ENCODE measurements at places on chromosomes 6 and 20. TPM values are rescaled to one million over a fixed set of nuclear protein-coding genes. Genes with fewer than 3 reads are reported as not detected.

DNA sequence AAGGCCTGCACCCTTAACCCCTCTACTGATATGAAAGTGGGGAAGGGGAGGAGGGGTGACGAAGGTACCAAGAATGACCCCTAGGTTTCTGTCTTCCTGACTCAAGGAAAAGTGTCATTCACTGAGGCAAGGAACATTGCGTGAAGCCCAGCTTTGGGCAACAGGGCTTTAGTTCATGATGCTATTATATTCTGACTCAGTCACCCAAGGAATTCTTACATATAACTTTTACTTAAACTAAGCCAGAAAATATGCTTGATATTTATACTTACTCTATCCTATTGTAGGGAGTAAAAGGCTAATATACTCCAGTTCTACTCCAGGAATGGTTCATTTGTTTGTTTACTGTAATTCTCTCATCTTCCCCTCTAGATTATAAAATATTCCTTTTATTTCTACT is 60.5 kb downstream of the DOP1A start:
- H3K36me3 ChIP-seq, result peaks cover 100% of the 10 kb centered on the region
- DNase-seq, result no peak
- no peaks in the 10 kb centered on the region for H3K4me1 ChIP-seq

GRCh38 chr6:17740559-17741220 is 34.0 kb upstream of the NUP153 start:
- no peak for DNase-seq
- no peaks in the 10 kb centered on the region for H3K36me3 ChIP-seq
- no peaks in the 10 kb centered on the region for H3K27me3 ChIP-seq
- H3K27ac ChIP-seq, result no peak overlapping the region
- no peak overlapping the region for H3K4me3 ChIP-seq

DNA sequence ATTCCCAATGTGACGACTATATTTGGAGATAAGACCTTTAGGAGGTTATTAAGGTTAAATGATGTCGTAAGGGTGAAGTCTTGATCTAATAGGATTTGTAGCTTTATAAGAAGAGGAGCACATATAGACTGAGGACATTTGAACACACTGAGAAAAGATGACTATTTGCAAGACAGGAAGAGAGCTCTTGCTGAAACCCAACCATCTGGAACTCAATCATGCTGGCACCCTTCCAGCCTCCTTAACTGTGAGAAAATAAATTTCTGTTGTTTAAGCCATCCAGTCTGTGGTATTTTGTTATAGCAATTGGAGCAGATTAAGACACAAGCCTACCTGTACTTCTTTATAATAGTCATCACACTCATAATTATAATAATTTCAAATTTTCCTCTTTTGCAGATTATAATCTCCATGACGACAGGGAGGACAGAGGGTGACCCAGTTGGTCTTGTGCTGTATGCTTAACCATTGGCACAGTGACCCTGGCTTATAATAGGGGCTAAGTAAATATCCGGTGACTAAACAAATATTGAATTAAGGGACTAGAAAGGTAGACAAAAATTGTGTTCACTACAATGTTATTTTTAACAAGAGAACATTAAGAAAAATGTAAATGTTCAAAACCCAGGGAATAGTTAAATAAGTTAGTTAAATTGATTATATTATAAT is 206.4 kb upstream of the HDDC2 start:
- H3K4me3 ChIP-seq, result no peak overlapping the region
- no peak overlapping the region for H3K27ac ChIP-seq
- H3K36me3 ChIP-seq, result no peaks in the 10 kb centered on the region
- H3K4me1 ChIP-seq, result no peaks in the 10 kb centered on the region

GRCh38 chr20:51122931-51123658 is 100.2 kb upstream of the KCNG1 start:
- DNase-seq, result no peak
- H3K27me3 ChIP-seq, result peaks cover 42% of the 10 kb centered on the region
- no peaks in the 10 kb centered on the region for H3K36me3 ChIP-seq
- no peak overlapping the region for H3K27ac ChIP-seq
- H3K4me3 ChIP-seq, result no peak overlapping the region

DNA sequence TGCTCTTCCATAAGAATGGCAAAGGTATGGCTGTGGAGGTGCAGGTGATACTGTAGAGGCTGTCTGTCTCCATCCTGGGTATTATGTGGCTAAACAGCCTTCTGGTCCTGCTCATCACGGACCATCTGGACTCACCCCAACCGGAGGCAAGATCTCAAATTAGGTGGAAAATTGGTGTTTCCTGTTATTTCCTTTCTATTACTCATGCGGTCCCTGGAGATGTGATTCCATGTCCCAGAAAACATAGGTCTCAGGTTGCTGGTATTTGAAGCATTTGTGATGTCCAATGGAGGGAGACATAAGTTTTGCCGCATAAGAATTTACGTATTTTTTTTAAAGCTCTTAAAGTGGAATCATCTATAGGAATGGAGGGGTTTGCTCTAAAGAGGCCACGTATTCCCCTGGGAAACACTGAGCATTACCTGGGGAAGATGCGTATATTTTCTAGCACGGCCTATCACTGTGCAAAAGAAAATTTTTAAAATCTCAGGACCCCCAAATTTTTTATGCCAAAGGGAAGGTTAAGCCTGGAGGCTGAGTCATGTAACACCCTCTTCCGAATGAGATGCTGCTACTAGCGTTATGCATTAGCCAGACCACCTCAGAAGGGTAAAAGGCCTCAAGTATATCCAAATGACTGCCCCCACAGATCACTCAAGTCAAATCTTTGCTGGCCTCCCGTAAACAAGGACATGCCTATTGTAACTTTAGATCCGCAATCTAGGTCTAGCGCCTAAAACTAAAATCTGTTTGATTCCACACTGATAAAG is 22.4 kb upstream of the PBOV1 start:
- H3K36me3 ChIP-seq, result no peaks in the 10 kb centered on the region
- H3K4me1 ChIP-seq, result no peaks in the 10 kb centered on the region
- no peak overlapping the region for H3K27ac ChIP-seq
- H3K4me3 ChIP-seq, result no peak overlapping the region
- H3K27me3 ChIP-seq, result no peaks in the 10 kb centered on the region
- DNase-seq, result no peak

DNA sequence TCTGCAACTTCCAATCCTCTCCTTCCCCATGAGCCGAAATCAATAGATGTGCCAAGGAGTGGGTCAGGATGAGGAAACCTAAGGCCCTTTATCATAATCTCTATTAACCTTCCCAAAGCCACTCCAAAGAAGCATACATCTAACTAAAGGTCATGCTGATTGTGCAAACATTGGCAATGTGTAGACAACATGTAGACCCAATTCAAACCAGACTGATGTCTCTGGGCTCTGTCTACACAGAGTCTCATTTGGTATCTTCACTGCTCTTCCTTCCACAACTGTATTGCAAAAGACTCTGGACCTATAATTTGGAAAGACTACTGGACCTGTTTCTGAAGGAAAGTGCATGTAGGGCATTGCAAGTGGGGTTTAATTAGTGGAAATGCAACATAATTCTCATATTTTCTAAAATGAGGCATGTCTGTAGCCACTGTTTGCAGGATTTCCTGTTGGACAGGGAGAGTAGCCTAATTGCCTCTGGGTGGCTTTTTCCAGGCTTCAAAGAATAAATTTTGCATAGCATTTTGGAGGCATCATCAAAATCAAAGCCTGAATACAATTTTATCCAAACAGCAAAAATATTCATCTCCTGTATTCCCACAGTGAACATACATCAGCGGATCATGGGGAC is 35.0 kb upstream of the MLIP start:
- no peak for DNase-seq
- H3K27me3 ChIP-seq, result no peaks in the 10 kb centered on the region
- no peaks in the 10 kb centered on the region for H3K4me1 ChIP-seq
- no peak overlapping the region for H3K27ac ChIP-seq

DNA sequence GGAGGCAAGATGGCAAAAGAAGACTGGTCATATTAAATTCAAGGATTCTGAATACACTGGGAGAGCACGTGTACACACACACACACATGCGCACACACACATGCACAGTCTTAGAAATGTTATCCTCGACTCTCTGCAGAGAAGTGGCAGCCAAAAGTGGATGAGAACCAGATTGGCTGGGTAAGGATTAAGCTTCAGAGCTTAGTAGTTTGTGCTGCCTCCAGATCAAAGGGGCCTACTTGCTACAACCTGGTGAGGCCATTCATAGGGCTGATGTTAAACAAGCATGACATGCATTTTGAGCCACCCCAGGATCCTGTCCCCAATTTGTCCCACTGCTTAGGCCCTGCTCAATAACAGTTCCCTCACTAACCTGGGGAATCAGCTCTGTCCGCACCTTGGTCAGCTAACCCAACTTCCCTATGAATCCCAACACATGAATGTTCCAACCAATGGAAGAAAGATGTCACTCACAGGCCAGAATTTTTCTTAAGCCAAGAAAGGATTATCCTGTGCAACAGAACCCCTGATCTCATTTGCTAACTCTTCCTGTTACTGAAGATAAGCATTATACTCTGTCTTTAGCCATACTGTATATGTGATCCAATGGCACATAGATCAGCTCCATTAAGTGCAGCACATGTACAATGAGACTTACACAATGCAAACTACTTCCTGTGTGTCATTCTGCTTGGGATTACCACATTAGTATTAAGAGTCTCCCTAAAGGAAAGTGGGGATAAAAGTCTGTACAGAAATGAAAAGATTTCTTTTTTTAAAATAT is 31.0 kb downstream of the TOMM6 start:
- H3K27me3 ChIP-seq, result no peaks in the 10 kb centered on the region
- no peaks in the 10 kb centered on the region for H3K4me1 ChIP-seq
- no peak overlapping the region for H3K27ac ChIP-seq
- DNase-seq, result no peak
- H3K4me3 ChIP-seq, result no peak overlapping the region

GRCh38 chr6:120354452-120355098 is 979.7 kb downstream of the TBC1D32 start:
- no peaks in the 10 kb centered on the region for H3K27me3 ChIP-seq
- no peak overlapping the region for H3K4me3 ChIP-seq
- no peaks in the 10 kb centered on the region for H3K4me1 ChIP-seq
- DNase-seq, result no peak

- no peak overlapping the region for H3K27ac ChIP-seq
- H3K4me1 ChIP-seq, result peaks cover 44% of the 10 kb centered on the region
- no peaks in the 10 kb centered on the region for H3K27me3 ChIP-seq
These were observed 17.8 kb upstream of the ZNF217 start for GRCh38 chr20:53611449-53611894.

TBC1D7 gene
- total RNA-seq, result not detected

MAN1A1 gene
- total RNA-seq, result 132 TPM

SULF2 gene
- total RNA-seq, result 29.9 TPM

CTAGE9 gene
- 6.2 TPM for total RNA-seq

CRISP3 gene
- total RNA-seq, result not detected

LY6G6D gene
- not detected for total RNA-seq

KIAA1755 gene
- 3.1 TPM for total RNA-seq

All from stomach (tissue), 19 donors.